ENCODE measurements at places on chromosomes 16 and 17.

DNA sequence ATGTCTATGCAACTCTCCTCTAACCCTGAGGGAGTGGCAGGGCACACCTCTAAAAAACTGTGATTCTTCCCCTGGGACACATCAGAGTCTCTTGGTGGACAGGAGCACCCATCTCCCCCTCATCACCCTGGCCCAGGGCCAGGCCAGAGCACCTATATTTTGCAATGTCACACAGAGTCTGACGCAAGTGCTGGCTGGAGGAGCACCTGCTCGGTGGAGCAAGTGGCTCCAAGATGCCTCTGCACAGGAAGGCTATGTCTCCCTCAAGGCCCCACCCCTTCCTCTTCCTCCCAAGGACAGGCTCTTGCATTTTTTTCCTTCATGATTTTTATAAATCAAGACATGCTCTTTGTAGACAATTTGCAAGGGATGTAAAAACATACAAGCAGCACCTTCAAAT lies 13.3 kb downstream of the SNN start:
- DNase-seq = no peak

- no peak for DNase-seq
These were observed 88.8 kb upstream of the TNRC6C start for GRCh38 chr17:77869665-77870132.

DNA sequence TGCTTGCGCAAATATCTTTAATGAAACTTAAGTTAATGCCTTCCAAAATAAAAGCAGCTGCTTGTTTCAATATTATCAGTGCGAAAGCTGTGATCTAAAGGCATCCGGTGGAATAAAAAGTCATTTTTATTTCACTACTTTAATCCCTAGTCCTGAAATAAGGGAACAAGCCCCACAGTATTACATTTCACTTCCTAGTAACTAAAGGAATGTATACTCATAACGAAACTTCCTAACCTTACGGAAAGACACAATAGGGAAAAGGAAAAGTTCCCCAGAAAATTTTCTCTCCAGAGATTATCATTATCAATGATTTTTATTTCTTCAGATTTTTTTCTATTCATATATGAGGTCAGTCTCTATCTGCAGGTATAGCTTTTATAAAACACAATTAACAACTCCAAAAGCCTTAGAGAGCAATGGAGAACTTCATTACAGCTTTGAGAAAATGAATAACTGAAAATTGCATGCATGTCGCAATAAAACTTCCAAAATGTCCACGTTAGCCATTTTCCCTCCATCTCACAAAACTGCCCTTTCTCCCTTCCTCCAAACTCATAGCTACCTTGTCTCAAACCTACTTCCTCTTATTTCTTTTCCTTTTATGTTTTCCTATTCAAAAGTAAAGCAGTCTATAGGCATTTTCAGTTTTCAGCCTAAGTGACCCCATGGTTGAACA lies 154.3 kb upstream of the MED13 start:
- DNase-seq = no peak

DNA sequence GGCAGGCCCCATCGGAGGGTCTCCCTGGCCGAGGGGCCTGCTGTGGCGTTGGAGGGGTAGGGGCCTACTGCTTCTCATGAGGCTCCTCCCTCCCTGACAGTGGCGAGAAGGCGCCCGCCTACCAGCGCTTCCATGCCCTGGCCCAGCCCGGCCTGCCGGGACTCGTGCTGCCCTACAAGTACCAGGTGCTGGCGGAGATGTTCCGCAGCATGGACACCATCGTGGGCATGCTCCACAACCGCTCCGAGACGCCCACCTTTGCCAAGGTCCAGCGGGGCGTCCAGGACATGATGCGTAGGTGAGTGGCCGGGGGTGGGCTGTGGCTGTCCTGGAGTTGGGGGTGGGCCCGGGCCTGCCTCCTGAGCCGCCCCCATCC lies 1.7 kb downstream of the CDT1 start:
- DNase-seq = no peak

DNA sequence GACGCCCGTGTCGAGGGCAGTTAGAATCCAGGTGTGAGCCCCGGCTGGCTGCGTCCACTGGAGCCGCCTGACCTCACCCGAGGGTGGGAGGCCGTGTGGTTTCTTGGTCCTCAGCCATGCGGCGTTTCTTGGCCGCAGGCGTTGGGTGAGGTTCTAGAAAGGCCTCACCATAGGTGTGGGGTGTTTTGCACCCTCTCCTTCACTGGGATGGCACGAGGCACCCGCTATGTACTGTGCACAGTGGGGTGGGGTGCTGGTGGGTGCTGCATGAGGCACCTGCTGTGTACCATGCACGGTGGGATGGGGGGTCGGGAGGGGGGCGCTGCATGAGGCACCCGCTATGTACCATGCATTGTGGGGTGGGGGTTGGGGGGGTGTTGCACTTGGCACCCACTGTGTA lies 169.6 kb downstream of the BANP start:
- DNase-seq = no peak
